Left forelimb (tissue), 1 donor: ENCODE measurements at places on chromosomes 7 and 10.
A peak's percentile ranks its signal among the peaks of the same experiment; 100 is the strongest.

DNA sequence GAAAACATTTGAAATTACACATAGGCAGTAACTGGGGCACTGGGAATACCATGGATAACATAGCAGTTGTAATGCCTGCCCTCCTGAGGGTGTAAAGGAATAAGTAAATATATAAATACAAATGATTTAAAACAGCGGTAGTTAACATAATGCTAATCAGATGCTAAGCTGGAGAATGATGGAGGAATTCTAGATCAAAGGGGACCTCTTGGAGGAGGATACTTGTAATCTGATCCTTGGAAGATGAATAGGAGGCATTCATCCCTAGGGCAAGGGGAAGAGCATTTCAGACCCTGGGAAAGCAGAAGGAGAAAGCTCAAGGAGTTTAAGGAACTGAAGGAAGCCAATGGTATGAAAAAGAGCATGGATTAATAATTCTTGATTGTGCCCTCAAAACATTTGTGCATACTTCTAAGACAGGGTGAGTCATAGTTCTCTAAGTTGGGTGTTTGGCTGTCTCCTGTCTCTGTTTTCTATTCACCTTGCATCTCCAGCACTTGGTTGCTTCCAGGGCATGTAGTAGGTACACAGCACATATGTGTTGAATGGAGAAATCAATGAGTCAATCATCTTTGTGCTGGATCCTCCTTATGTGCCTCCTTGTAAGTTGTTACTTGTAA, 54.8 kb upstream of the PLPP4 start:
- DNase-seq: no peak

DNA sequence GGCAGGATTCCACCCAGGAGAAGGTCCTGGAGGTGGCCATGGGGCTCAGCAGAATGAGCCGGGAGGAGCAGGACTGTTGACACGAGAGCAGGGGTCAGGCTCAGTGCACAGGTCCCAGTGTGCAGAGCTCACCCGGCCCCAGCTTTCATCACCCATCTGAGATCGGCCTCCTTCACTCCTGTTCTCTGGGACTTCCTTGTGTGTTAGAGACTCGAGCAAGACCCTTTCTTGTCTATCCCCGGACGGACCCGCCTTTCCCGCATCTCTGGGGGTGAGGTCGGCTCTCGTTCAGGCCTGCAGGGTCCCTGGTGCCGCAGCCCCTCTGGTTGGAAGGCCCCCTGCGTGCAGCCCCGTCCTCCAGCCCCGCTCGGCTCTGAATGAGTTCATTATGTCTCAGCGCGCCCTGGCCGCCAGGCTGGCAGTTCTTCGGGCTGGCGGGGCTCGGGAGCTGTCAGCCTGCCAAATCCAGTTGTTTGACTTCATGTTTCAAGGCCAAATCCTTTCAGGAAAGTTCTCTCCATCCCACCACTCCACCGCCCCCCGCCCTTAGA, 127.9 kb downstream of the LHPP start:
- no peak for DNase-seq

- DNase-seq: no peak
Observed at GRCh38 chr7:82469207-82469606, 25.6 kb upstream of the CACNA2D1 start.

- no peak for DNase-seq
Observed at GRCh38 chr10:120436439-120437112, 20.5 kb upstream of the PLPP4 start.

GRCh38 chr10:132652936-132653590, 115.5 kb downstream of the INPP5A start:
- no peak for DNase-seq

- DNase-seq: no peak
Observed at GRCh38 chr10:72127571-72127970, 39.2 kb upstream of the SPOCK2 start.

- DNase-seq: peak; percentile 71
Observed at GRCh38 chr10:76303682-76304316, 872.4 kb downstream of the LRMDA start.

GRCh38 chr7:91634485-91635177, 245.9 kb downstream of the MTERF1 start:
- DNase-seq: no peak

DNA sequence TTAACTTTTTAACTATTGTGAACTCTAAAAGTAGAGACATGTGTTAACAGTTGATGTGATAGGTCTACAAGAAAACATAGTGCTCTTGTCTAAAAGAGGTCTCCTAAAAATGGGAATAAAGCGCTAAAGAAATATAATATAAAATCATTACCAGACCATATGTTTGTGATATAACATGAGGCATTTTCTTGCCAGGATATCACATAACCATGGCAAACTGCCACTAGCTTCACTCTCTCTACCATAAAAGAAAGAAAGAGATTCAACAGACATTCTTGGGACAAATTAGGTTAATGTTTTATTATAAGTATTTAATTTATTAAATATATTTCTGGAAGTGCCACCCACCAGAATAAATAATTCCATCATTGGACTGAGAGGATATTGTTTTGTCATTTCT, 115.0 kb downstream of the TMEM26 start:
- no peak for DNase-seq

GRCh38 chr7:80403686-80404241, 108.1 kb downstream of the GNAT3 start:
- no peak for DNase-seq

- no peak for DNase-seq
Observed at GRCh38 chr7:17302575-17303142, 4.2 kb downstream of the AHR start.
